ENCODE measurements at places on chromosomes 2 and 18. TPM values are rescaled to one million over a fixed set of nuclear protein-coding genes. Genes with fewer than 3 reads are reported as not detected.

Gene NEB
- total RNA-seq = 0.29 TPM

Gene CFAP53
- not detected for total RNA-seq

Gene DCDC2C
- total RNA-seq = not detected

Gene PLEK
- not detected for total RNA-seq

Gene DPYSL5
- not detected for total RNA-seq

Gene SP100
- 104 TPM for total RNA-seq

Gene C2orf15
- not detected for total RNA-seq

Gene PRKAG3
- not detected for total RNA-seq

Gene CHRNG
- total RNA-seq = not detected

Gene TUBB8B
- not detected for total RNA-seq

Gene ADD2
- total RNA-seq = 0.14 TPM

Gene FHOD3
- 16.9 TPM for total RNA-seq
